ENCODE measurements at places on chromosomes 2 and 18.
A peak's percentile ranks its signal among the peaks of the same experiment; 100 is the strongest.

DNA sequence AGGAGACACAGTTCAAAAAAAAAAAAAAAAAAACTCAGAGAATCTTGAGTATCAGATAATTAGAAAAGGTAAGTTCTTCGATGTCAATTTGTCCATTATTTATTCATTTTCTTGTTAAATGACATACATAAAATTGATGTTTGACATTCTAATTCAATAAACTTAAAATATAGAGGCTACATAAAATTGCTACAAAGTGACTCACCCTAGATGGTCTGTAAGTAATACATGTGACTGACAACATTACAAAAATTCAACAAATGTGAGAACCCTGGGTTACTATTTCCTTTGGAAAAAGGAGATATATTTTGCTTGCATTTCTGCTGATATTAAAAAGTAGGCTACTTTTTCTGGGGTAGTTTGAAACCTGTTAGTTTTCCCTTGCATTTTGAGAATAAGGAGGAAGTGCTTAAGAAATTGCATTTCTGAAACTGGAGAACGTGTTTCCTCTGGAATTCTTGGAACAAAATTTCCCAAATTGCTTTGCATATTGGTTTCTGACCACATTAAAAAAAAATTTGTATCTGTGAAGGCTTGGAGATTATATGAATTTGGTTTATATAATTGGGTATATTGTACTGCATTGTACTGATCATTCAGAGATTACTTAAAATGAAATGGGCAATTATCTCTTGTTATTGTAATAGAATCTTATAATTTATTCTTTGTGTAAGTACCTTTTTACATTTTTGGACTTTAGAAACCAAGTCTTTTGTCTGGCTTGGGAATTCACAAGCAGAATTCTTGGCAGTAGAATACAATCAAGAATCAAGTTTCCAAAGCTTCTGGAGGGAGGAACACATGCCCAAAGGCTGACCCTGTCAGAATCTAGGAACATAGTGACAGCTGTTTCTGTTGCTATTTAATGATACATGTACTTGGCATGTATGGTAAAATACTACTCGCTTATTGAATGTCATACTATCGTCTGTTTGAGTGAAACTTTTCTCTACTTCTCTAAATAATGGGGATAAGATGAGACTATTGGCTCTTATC is 106.1 kb downstream of the DSEL start:
- no peak for DNase-seq

- no peak for DNase-seq
Measured at GRCh38 chr18:50000227-50000626, 186.9 kb upstream of the ACAA2 start.

DNA sequence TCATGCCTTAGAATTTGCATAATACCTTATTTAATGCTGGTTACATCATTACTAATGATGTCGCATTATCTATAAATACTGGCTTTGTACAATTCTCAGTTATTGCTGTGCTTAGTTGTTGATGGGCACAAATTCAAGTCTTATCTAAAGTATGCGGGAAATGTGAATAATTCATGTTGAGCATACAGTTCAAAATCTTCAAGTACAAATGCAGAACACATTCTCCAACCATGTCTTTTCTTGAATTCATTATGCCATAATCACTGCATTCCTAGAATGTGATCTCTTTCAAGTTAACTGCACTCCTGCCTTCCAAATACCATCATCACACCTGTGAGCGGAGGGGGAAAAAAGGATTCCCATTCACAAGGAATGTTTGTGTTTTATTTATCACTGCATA is 337.0 kb downstream of the MBD2 start:
- DNase-seq: no peak

- no peak for DNase-seq
Measured at GRCh38 chr2:98324181-98324580, 22.1 kb upstream of the CNGA3 start.

- DNase-seq: no peak
Measured at GRCh38 chr2:160351956-160352355, 141.7 kb downstream of the RBMS1 start.

- DNase-seq: no peak
Measured at GRCh38 chr18:37661478-37661877, 95.9 kb upstream of the CELF4 start.

- DNase-seq: no peak
Measured at GRCh38 chr2:46188041-46188716, 109.0 kb upstream of the EPAS1 start.

GRCh38 chr2:176508984-176509740 is 239.9 kb downstream of the MTX2 start:
- no peak for DNase-seq

- DNase-seq: no peak
Measured at GRCh38 chr2:85954590-85955458, 66.0 kb upstream of the ST3GAL5 start.

DNA sequence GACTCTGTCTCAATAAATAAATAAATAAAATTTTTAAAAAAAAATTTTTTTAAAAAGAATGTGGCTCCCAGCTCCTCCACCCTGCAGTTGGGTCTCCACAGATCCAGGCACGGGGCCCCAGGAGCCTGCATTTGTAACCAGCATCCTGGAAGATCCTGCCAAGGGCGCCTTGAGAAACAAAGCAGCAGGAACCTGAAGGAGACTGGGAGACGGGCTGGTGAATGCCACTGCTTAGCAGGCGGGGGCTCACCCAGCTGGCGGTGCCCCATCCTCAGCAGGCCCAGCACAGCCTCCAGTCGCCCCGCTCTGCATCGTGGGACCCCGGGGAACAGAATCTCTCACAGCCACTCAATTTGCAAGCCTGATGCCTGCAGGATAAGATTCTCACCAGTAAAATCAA is 187.5 kb upstream of the SALL3 start:
- DNase-seq: no peak

DNA sequence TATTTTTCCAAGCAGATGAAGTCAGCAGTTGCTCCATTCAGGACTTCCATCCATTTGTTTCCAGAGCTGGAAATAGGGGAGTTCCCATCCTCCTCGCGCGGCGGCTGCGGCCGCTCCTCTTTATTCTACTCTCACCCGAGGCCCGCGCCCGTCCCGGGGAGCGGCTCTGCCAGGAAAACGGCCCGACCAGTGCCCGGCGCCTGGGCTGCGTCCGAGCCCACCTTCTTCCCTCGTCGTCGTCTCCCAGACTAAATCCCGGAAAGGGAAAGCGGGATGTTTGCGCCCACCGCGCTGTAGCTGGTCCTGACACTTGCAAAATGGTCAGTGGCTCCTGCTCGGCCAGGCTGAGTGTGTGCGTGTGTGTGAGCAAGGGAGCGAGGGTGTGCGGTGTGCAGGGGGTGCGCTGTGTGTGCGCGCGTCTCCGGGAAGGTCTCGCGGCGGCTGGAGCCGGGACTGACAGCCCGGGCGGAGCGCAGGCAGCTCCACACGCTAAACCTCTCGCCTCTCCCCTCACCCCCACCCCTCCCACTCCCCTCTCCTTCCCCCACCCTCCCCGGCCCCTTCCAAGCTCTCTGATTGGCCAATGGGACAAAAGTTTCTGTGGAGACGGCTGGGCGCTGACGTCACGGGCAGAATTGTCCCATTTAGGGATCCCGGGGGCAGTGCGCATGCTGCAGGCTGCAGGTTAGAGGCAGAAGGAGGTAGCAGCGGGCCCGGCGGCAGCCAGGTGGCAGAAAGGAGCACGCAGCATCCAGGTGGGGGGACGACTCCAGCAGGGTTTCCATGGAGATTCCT is at the start of gene NOL4:
NOL4 (minus strand) TSS at position 491 of the 795 bp plus-strand sequence. CDS start 1,660 bp downstream, outside the sequence.
- no peak for DNase-seq

GRCh38 chr2:10449838-10450691 is 1.9 kb upstream of the ODC1 start:
- DNase-seq: no peak

GRCh38 chr2:215933151-215933550 is 80.2 kb downstream of the MREG start:
- no peak for DNase-seq

GRCh38 chr2:149902081-149902480 is 314.5 kb upstream of the MMADHC start:
- no peak for DNase-seq

DNA sequence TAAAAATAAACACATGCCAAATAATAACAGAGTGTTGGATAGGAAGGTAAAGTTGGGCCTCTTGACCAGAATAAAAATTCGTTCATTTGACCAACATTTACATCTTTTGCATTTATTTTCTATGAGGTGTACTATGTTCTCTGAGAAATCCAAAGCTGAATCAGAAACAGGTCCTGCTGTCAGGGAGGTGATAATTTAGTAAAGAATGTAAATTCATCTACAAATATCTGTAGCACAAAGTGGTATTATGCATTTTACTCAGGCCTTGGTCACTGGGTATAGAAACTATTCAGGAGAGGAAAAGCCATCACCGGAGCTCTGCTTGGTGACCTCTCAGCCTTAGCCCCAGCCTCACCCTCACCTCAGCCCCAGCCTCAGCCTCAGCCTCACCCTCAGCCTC is 208.9 kb downstream of the SPP2 start:
- DNase-seq: no peak

DNA sequence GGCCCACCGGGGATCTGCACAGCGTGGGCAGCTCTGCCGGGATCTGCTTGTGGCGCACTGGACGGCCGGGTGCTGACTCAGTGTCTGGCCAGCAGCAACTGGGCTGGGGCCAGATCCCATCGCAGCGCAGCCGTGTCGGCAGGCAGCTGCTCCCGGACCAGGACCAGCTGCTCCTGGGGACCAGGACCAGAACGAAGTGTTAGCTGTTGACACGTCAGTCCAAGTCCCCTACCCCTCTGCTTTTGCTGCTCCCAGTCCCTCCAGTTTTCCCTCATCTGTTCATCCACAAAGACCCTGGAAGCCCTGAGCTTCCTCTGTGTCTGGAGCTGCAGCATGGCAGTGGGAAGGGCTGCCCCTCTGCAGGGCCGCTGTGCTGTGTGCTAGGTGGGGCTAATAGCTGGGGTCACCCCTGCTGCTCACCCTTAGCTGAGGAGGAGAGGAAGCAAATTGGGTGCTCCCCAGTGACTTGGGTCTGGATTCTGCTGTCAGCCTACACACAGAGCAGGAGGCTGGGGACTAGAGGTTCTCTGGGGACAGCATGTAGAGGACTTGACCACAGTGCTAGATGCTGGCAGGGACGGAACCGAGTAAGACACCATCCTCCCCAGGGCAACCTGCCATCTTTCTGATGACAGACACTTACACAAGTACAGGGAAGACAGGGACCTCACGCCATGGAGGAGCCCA is 16.9 kb upstream of the KIF1A start:
- DNase-seq: no peak

DNA sequence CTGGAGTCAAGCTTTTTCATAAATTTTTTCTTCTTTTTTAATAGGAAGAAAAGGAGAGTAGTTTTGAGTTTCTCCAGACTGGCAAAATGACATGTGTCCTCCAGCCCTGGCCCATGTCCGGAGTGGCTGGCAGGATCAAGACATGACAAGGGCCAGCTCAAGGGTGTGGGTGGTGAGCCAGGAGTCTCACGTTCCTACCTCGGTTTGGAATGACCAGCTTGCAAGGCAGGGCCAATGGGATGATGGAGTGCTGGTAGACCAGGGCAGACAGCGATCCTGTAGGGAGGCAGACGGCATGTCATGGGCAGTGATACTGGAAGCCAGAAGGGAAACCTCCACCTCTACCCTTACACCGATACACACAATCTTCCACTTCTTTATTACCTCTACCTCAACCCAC is 190.6 kb downstream of the TNS1 start:
- no peak for DNase-seq

DNA sequence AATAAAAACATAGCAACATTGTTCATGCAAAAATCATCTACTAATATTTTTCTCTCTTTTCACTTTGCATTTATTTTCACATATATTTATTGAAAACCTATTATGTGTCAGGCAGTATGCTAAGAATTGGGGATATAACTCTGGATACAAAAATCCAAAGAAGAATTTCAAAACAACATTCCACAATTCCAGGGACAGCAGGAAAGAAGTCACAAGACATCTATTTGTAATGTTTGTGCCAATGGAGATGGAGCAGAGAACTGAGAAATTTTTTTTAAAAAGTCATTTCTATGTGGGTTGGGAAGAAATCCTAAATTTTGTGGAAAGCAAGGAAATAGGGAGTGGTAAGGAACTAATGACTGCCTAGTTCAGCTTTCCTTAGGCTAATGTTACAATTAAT is 128.6 kb upstream of the TLK1 start:
- no peak for DNase-seq

- no peak for DNase-seq
Measured at GRCh38 chr18:28005164-28005563, 171.8 kb downstream of the CDH2 start.

DNA sequence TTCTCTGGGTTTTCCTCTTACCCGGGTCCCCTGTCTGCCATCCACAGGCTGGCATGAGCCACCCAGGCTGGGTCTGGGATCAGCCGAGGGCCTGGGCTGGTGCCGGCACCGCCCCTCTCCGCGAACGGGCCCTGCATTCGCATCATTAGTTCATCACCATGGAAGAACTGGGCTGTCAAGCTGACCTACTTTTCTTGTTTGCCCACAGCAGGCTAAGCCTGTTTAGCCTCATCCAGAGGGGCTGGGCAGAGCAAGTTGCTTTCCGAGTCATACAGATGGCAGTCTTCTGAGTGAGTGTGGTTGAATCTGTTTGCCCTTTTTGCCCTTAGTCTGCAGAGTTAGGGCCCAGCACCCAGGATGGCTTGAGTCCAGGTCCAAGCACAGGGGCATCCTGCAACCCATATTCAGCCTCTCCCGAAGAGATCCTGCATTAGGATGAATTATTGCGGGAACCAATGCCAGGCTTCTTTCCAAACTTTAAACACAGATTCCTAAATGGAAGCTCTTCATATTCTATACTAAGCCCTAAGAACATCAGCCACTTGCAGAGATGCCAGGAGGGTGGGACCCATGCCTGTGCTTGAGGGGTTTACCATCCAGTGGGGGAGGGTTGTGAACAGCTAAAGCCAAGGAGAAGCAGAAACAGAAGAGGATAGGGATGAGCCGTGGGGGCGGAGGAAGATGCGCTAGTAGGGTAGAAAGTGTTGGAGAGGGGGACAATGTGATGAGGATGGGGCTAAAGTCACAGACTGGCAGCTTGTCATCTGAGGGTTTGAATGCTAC is 68.0 kb downstream of the NPAS2 start:
- DNase-seq: no peak

- DNase-seq: peak; percentile 29
Measured at GRCh38 chr2:222320436-222321395, 21.9 kb upstream of the PAX3 start.

DNA sequence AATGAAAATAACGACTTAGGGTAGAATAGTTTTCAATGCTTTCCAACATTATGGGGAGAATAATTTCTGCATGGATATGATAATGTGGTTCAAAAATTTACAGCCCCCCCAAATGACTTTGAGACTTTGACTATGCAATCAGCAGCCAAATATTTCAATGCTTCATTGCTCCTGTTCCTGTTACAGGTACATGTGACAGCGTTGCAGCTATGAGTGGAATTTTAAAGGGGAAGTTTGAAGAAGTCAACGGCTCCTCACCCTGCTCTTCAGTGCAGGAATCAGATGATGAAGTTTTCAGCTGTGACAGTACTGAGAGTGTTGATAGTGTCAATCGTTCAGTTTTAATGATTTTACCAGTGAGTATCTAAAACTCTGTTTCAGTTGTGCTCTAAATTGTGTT is 25.1 kb downstream of the CSRNP3 start:
- no peak for DNase-seq

GRCh38 chr2:26757873-26758789 is 6.0 kb upstream of the SLC35F6 start:
- peak; percentile 49 for DNase-seq

GRCh38 chr2:203867561-203868200 is at the start of gene CTLA4:
CTLA4 (plus strand) TSS chr2:203867771; CDS start chr2:203867943, 172 bp downstream.
- no peak for DNase-seq

Data from activated CD4-positive, CD25-positive, alpha-beta regulatory T cell treated with anti-CD3 and anti-CD28 coated beads, Interleukin-2, amount 50 U/mL, for 72 hours (primary cell).